ENCODE measurements at places on chromosomes 6 and 20.

- no peak for DNase-seq
Observed at GRCh38 chr6:68741501-68742386, 106.7 kb downstream of the ADGRB3 start.

GRCh38 chr6:100719883-100720682 lies 161.0 kb downstream of the ASCC3 start:
- DNase-seq: no peak

DNA sequence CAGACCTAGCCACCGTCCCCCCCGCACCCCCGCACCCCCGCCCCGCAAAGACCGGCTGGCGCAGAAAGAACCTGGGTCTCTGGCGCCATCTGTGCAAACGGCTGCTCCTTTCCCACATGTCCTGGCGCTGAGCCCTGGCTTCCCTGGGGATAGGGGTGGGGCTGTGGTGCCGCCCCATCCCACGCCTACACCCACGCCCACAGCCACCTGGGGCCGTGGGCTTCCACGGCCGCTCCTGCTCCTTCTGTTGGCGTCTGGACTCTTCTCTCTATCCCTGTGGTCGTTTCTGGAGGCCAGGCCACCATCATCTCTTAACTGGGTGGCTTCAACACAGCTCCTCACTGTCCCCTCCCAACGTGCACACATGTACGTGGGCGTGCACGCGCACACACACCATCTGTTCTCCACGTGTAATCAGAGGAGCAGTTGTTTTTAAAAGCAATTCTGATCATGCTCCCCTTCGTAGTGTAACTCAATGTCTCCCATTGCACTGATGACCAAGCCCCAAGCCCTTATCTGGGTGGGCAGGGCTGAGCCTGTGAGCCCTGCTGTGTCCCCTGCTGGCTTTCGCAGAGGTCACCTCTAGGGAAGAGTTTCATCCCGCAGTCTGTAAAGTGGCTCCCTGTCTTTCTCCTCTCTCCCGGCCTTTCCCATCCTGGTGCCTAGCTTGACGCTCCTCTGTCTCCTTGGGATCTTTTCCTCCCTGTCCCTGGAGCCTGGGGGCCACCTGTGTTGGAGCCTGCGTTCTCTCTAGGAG lies 31.9 kb upstream of the FAM83D start:
- DNase-seq: peak; percentile 52

DNA sequence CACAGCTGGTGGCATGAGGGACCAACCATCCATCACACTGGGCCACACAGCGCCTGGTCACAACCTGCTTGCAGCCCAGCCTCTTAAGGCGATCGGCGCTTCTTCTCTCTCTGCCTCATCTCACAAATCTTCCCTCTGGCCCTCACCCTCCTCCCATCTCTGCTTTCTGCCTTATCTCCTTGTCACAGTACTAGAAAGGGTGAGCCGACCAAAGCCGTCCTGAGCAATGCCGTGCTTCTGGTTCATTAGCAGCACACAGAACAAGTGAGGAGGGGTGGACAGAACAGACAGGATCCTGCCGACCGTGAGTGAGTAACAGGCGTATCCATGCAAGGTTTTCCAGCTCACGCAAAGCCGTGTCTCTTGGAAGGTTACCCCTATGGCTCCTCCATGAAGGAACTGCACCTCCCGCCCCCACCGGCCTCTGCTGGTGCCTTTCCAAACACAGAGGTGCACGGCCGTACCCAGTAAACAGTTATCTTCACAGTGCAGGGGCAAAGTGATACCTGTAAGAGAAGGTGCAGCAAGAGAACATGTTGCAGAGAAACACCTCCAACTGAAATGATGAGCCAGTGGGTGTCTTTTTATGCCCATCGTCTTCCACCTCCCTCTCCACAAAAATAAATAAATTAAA lies 331.7 kb downstream of the FARS2 start:
- DNase-seq: no peak

GRCh38 chr6:75349262-75349984 lies 64.8 kb upstream of the TMEM30A start:
- DNase-seq: peak; percentile 68

DNA sequence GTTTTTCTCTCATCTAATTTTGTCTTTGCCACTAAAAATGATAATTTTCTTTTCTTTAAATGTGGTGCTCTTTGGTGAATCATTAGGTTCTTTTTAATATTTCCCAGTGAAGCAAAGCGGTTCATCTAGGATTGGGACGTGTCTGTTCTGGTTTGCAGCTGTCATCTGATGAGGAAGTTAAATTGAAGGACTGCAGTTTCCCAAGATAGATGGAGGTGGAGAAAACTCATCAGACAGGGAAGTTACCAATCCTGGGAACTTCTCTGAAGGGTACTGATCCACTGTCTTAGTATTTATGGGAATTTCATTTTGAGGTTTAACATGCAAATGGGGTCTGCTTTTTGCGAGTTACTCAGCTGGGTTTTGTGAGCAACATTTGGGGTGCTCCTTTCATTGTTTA lies 2.4 kb upstream of the AARS2 start:
- no peak for DNase-seq
